ENCODE measurements at places on chromosomes 5 and 9. TPM values are rescaled to one million over a fixed set of nuclear protein-coding genes. Genes with fewer than 3 reads are reported as not detected.

The SERF1B gene
- 32.9 TPM for total RNA-seq

The ORM2 gene
- total RNA-seq = 0.32 TPM

The MOB3B gene
- 0.51 TPM for total RNA-seq

The GGTA1 gene
- 8.8 TPM for total RNA-seq

The TXNDC8 gene
- total RNA-seq = not detected
